ENCODE measurements at places on chromosomes 7 and 10.
A peak's percentile ranks its signal among the peaks of the same experiment; 100 is the strongest.

GRCh38 chr7:75537731-75538130 lies 45.6 kb downstream of the SPDYE5 start:
- DNase-seq, result no peak

- DNase-seq, result no peak
These were observed 1.1 kb downstream of the VGF start for GRCh38 chr7:101164071-101164840.

DNA sequence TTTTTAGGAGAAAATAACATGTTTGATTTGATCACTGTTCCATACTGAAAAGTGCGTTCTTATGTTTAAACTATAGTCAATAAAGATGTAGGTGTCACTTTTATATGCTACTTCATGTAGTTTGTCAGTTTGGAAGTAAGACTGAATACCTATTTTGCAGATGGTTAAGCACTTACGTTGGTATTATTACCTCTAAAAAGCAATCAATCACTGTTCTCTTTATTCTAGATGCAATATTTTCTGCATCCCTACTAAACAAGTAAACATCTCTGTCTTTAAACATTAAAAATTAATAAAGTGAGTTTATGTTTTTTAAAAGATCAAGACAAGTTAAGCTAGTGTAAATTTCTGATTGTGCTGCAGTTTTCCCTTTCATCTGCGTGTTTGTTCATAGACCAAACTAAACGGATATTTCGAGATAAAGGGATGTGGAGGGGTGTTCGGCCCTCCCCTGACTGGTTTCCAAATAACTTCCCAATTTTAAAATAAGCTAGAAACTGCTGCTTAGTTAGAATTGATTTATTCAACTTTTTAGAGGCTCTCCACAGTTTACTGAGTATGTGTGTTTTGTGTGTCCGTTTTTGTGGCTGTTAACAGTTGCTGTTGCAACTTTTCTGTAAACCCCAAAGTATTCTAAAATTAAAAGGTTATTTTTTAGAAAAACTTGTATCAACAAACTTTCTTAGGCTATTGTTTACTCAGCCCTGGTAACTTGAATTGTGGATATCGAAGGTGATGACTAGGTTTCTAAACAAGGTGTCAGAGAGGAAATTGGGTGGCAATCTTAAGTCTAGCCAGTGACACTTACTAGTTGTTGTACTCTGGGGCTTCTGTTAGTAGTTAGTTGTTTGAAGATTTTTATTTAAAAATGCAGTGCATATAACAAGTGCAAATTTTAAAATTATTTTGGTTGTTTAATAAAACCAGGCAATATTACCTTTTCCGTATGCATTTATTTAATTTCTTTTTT lies 974 bp downstream of the KIF11 start:
- DNase-seq, result no peak

GRCh38 chr7:134662871-134663205 lies 16.2 kb downstream of the BPGM start:
- no peak for DNase-seq

DNA sequence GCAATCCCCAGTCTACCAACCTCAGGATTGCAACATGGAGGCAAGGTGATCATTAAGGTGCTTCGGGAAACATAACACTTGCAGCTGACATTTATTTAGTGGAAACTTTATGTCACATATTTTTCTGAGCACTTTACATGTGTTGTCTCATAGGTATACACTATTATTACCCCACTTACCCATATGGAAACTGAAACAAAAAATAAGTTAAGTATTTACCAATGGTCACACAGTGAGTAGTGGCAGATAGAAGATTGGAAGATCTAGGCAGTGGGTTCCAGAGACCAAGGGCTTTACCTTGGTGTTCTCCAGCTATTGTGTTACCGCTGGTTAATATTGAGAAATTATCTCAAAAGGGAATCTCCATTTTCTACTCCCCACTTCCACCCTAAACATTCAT lies 1279.1 kb upstream of the SORCS1 start:
- no peak for DNase-seq

- DNase-seq, result no peak
These were observed 27.8 kb downstream of the HIBADH start for GRCh38 chr7:27634671-27635493.

DNA sequence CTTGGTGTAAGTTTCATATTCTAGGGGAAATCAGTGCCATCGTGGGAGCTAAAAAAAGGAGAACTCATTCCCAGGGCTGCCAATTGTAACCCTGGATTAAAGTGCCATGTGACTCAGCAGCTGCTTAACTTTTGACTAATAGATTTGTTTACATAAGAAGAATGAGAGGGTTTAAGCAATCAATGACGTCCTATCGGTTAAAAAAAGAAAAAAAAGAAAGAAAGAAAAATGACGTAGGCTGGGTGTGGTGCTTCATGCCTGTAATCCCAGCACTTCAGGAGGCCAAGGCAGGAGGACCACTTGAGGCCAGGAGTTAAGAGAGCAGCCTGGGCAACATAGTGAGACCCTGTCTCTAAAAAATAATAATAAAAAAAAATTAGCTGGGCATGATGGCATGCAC lies 116.2 kb upstream of the AFAP1L2 start:
- DNase-seq, result no peak

- no peak for DNase-seq
These were observed 258.9 kb upstream of the PPP2R2D start for GRCh38 chr10:131641898-131642297.

GRCh38 chr10:130301021-130301892 lies 165.1 kb downstream of the GLRX3 start:
- DNase-seq, result peak; percentile 58

- DNase-seq, result no peak
These were observed 25.2 kb downstream of the RAPGEF5 start for GRCh38 chr7:22331704-22332103.

DNA sequence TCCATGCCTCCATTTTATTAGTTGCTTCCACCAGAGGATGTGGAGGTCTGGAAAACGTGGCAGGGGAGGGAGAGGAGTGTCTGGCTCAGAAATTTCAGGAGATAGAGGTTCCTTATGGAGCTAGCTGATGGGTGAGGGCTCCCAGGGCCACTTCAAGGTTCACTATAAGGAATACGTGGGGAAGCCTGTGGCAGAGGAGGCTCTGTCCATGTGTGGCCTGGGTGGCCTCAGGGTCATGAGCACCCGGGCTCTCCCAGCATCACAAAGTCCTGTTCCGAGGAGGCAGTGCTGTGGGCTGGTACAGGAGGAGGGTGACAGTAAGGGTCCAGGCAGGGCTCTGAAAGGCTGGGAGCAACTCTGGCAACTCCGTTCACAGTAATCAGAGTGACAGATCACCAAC lies 24.6 kb downstream of the ARHGAP22 start:
- no peak for DNase-seq

- DNase-seq, result no peak
These were observed 32.9 kb downstream of the GPR22 start for GRCh38 chr7:107502797-107503196.

All from stimulated activated CD4-positive, alpha-beta T cell treated with anti-CD3 and anti-CD28 coated beads, Interleukin-15, amount 100 ng/mL, for 1 hour (primary cell).